ENCODE measurements at places on chromosomes 16 and 17. TPM values are rescaled to one million over a fixed set of nuclear protein-coding genes. Genes with fewer than 3 reads are reported as not detected.

DNA sequence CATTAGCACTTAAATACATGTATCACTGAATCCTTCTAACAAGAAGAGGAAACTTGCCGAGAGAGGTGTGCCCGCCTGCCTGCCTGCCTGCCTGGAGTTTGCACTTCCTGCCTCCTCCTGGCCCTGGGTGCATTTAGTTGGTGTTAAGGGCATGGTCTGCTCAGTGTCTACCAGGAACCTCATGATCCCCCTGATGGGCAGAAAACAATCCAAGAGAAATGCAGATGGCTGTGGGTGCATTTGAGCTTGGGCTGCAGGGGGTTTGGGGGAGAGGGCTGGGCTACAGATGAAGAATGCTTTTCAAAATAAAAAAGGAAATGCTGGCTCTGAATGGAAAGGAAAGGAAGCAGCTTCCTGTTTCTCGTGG is 10.1 kb downstream of the KSR1 start:
- no peaks in the 10 kb centered on the region for H3K27me3 ChIP-seq
- H3K36me3 ChIP-seq = peaks cover 2% of the 10 kb centered on the region
- peaks cover 55% of the 10 kb centered on the region for H3K4me1 ChIP-seq
- H3K27ac ChIP-seq = no peak overlapping the region
- H3K4me3 ChIP-seq = no peak overlapping the region

GRCh38 chr17:80871341-80871740 is 120.3 kb upstream of the CHMP6 start:
- no peak overlapping the region for H3K27ac ChIP-seq
- H3K4me1 ChIP-seq = peaks cover 42% of the 10 kb centered on the region
- DNase-seq = peak; percentile 37
- H3K27me3 ChIP-seq = no peaks in the 10 kb centered on the region
- peaks cover 3% of the 10 kb centered on the region for H3K36me3 ChIP-seq

DNA sequence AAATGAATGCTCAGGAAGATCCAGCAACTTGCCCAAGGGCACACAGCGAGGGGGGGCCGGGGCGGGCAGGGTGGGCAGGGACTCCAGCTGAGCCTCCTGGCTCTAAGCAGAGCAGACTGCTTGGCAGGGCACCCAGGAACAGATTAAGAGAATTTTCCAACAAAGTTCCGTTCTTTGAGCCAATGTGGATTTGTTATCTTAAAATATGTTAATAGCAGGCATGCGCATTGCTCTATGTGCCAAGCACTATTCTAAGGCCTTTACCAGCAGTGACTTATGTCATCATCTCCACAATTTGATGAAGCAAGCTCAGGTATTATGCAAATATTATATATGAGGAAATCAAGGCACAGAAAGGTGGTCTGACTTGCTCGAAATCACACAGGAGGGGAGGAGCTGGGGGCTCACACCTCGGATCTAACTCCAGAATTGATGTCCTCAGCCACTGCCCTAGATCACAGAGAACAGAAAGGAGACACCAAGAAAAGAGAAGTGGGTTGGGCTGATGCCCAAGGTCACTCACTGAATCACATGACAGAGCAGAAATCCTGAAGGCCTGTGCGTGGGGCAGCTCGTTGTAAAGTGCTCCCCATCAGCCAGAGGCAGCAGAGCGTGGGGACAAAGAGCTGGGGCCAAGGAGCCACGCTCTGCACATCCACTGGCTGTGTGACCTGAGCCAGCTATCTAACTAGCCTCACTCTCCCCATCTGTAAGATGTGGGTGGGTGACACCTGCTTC is 23.2 kb upstream of the MEAK7 start:
- peaks cover 7% of the 10 kb centered on the region for H3K36me3 ChIP-seq
- peaks cover 28% of the 10 kb centered on the region for H3K4me1 ChIP-seq
- no peak overlapping the region for H3K4me3 ChIP-seq
- H3K27ac ChIP-seq = peak overlapping the region; percentile 24

DNA sequence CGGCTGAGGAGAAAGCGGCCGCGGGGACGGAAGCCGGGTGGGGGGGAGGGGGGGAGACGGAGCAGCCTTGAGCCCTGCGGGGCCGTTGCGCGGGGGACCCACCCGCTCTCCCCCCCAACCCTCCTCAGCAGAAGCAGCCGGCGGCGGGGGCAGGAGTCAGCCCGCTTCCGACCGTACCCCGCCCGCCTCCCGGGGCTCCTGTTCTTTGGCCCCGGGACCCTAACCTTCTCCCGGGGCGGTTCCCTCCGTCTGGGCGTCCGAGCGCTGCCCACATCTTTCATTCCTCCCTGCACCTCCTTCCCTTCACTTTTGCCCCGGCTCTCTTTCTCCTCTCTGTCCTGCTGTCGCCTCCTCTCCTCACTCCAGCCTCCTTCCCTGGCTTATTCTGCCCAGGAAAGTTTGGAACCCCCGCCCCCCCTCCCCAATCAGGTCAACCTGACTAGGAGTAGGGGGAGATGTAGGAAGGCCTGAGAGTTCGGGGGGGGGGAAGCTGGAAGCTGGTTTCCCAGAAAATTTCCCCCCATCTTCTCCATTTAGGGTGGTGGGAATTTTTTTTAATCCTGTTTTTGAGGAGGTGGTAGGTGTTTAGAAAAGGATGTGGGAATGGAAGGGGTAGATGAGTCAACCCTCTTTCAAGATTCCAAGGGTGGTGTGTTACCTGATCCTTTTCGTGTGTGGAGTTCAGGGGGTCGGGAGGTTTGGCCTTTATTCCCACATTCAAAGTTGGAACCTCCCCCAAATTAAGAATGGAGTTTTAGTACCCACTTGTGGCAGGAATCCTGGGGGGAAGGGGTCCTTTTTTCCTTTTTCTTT is 427 bp upstream of the NLK start:
- H3K4me3 ChIP-seq = peak overlapping the region; percentile 82
- H3K36me3 ChIP-seq = no peaks in the 10 kb centered on the region
- H3K27ac ChIP-seq = peak overlapping the region; percentile 84
- DNase-seq = no peak
- no peaks in the 10 kb centered on the region for H3K27me3 ChIP-seq

GRCh38 chr17:1177016-1177700 is 2.6 kb downstream of the ABR start:
- no peaks in the 10 kb centered on the region for H3K27me3 ChIP-seq
- no peak for DNase-seq
- peak overlapping the region; percentile 76 for H3K27ac ChIP-seq
- H3K4me3 ChIP-seq = peak overlapping the region; percentile 81
- H3K4me1 ChIP-seq = peaks cover 44% of the 10 kb centered on the region

The HOXB1 gene
- total RNA-seq = not detected

- no peak overlapping the region for H3K4me3 ChIP-seq
- H3K4me1 ChIP-seq = no peaks in the 10 kb centered on the region
- peaks cover 28% of the 10 kb centered on the region for H3K36me3 ChIP-seq
- no peak overlapping the region for H3K27ac ChIP-seq
- H3K27me3 ChIP-seq = no peaks in the 10 kb centered on the region
- no peak for DNase-seq
Measured at GRCh38 chr16:87828907-87829621, 40.2 kb downstream of the SLC7A5 start.

DNA sequence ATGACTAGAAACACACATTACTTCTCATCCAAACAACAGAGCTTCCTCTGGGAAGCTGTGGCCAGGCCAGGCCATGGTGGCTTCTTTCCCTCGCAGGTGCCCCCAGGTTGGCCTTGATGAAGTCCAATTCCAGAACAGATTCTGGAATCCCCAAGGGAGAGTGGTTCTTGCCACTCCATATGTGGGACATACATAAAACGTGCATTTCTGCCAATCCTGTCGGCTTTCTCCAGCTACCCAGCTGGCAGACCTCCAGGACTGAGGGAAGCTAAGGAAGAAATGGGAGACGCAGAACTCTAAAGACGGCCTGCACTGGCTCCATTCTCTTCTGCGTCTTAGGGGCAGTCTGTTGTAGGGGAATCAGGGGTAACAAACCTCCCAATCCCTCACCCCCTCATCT is 219.2 kb upstream of the CDH5 start:
- no peak for DNase-seq
- no peaks in the 10 kb centered on the region for H3K27me3 ChIP-seq
- peaks cover 62% of the 10 kb centered on the region for H3K4me1 ChIP-seq

GRCh38 chr17:79841369-79842135 is 2.3 kb upstream of the CBX4 start:
- peaks cover 45% of the 10 kb centered on the region for H3K4me1 ChIP-seq
- peaks cover 1% of the 10 kb centered on the region for H3K36me3 ChIP-seq
- H3K27ac ChIP-seq = no peak overlapping the region
- DNase-seq = no peak

- no peak overlapping the region for H3K4me3 ChIP-seq
- no peaks in the 10 kb centered on the region for H3K27me3 ChIP-seq
- H3K27ac ChIP-seq = no peak overlapping the region
- DNase-seq = no peak
- H3K36me3 ChIP-seq = peaks cover 6% of the 10 kb centered on the region
Measured at GRCh38 chr17:82644148-82644547, 4.1 kb downstream of the WDR45B start.

DNA sequence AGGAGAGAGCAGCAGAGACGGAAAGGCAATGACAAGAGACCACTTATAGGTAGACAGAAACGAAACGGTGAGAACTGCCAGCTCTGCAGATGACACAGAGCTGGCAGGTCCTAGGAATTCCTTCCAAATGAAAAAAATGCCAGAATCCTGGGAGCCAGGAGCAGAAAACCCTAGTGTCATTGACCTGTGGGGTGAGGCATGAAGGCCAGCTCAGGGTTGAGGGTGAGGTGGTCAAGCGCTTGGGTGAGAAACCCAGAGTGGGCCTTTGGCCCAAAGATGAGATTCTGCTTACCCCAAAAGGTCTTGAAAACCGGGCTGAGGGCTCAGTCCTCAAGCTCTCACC is 9.2 kb downstream of the HIC1 start:
- no peaks in the 10 kb centered on the region for H3K27me3 ChIP-seq
- H3K4me3 ChIP-seq = no peak overlapping the region
- peak overlapping the region; percentile 98 for H3K27ac ChIP-seq
- H3K36me3 ChIP-seq = peaks cover 11% of the 10 kb centered on the region
- no peak for DNase-seq

The PPM1E gene
- 2.2 TPM for total RNA-seq

The GAST gene
- total RNA-seq = not detected

- H3K27ac ChIP-seq = no peak overlapping the region
- no peak for DNase-seq
- peaks cover 26% of the 10 kb centered on the region for H3K27me3 ChIP-seq
Measured at GRCh38 chr17:57762452-57763395, 17.6 kb upstream of the CCDC182 start.

DNA sequence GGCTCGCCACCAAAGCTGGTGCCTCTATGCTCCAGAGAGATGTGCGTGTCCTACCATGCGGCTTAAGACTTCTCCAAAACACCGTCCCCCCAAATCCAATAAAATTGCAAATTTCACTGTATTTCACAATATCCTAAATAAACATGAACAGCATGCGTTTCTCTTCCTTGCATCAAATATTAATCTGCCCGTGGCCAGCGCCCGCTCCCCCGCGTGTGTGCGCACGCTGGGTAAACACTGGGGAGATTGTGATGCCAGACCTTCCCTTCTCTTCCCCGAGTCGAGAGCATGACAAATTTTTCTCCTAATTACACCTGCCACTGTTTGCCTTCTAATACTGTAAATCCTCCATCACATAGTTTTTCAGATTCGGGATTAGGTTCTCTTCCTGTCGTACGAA is 148.1 kb downstream of the MRM1 start:
- no peak overlapping the region for H3K27ac ChIP-seq
- H3K4me1 ChIP-seq = no peaks in the 10 kb centered on the region
- H3K4me3 ChIP-seq = no peak overlapping the region
- DNase-seq = no peak
- peaks cover 72% of the 10 kb centered on the region for H3K27me3 ChIP-seq

GRCh38 chr17:29390851-29391631 is 878 bp downstream of the TAOK1 start:
- peak overlapping the region; percentile 79 for H3K27ac ChIP-seq
- H3K36me3 ChIP-seq = no peaks in the 10 kb centered on the region
- DNase-seq = no peak
- H3K4me1 ChIP-seq = peaks cover 40% of the 10 kb centered on the region
- H3K27me3 ChIP-seq = no peaks in the 10 kb centered on the region

The NPLOC4 gene
- 118 TPM for total RNA-seq

The KIF19 gene
- not detected for total RNA-seq

DNA sequence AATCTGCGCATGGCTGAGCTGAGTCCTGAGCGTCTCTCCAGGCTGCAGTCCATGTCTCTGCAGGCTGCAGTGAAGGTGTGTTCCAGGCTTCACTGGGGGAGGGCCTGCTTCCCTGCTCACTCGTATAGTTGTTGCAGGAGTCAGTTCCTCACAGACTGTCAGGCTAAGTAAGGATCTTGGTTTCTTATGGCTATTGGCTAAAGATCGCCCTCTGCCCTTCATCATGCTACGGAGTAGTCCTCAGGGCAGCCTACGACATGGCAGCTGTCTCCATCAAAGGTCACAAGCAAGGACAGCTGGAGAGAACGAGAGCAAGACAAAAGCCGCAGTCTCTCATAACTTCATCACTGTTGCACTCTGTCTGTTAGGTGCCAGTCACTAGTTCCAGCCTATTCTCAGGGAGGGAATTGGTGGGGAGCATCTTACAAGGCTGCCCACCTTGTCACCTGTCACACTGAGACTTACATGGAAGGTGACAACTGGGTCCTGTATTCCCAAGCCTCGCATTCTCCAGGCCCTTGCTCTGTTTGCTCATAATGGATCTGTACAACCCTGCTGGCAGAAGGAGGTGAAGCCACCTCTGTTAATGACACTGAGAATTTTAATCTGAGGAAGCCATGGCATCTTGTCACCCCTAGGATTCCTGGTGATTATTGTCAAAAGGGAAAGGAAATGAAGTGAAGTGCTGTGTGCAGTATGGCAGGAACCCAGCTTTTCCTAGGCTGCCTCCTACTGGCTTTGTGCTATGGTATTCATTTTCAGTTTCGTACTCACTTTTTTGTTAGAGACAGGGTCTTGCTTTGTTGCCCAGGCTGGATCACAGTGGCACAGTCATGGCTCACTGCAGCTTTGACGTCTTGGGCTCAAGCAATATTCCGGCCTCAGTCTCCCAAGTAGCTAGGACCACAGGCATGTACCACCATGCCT is 43.4 kb downstream of the MFSD11 start:
- H3K27ac ChIP-seq = no peak overlapping the region
- H3K27me3 ChIP-seq = no peaks in the 10 kb centered on the region
- peaks cover 14% of the 10 kb centered on the region for H3K36me3 ChIP-seq
- H3K4me1 ChIP-seq = no peaks in the 10 kb centered on the region
- no peak overlapping the region for H3K4me3 ChIP-seq

DNA sequence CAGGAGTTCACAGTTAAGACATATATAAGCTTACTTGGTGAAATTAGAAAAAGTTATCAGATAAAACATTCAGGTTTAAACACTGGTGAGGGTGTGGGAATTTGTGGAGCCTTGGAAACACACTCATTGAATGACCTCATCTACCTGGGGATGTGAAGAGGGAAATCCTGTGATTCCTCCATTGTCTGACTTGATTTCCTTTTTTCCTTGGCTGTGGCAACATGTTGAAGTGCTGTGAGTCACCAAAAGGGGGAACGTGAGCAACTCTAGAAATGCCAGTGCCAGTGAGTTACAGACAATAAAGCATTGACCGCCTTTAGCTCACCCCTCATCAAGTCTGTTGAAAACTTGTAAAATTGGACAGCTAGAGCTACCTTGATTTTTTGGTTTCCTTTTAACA is 1.8 kb downstream of the HMOX2 start:
- no peaks in the 10 kb centered on the region for H3K27me3 ChIP-seq
- no peak for DNase-seq
- no peaks in the 10 kb centered on the region for H3K36me3 ChIP-seq
- H3K4me3 ChIP-seq = peak overlapping the region; percentile 82
- peak overlapping the region; percentile 43 for H3K27ac ChIP-seq

- peaks cover 17% of the 10 kb centered on the region for H3K36me3 ChIP-seq
- no peaks in the 10 kb centered on the region for H3K27me3 ChIP-seq
- no peak overlapping the region for H3K4me3 ChIP-seq
Measured at GRCh38 chr17:622356-622755, 92.3 kb downstream of the VPS53 start.

The CIITA gene
- not detected for total RNA-seq

The ZSCAN32 gene
- total RNA-seq = 11.3 TPM

Data from chondrocyte (in vitro differentiated cells).